ENCODE measurements at places on chromosomes 2 and 18. TPM values are rescaled to one million over a fixed set of nuclear protein-coding genes. Genes with fewer than 3 reads are reported as not detected.

- no peak for DNase-seq
These were observed 93.4 kb downstream of the IKZF2 start for GRCh38 chr2:213057977-213058376.

- DNase-seq: no peak
These were observed 481.0 kb upstream of the CDH2 start for GRCh38 chr18:28657961-28658360.

DNA sequence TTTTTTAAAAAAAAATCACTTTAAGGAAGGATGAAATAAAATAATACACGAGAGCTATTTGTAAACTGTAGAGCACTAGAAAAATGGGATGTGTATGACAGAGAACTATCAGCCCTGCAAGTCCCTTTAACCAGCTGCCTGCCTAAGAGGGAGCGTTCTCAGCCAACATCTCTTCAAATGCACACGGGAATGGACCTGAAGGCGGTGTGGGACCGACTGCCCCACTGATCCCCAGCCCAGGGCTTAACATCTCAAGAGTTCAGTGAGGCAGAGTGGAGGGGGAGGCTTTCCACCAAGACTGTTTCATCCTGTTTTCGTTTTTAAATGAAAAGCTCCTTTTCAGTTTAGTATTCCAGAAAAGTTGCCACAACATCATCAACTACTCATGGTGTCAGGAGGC, 2.2 kb downstream of the INPP4A start:
- no peak for DNase-seq

DNA sequence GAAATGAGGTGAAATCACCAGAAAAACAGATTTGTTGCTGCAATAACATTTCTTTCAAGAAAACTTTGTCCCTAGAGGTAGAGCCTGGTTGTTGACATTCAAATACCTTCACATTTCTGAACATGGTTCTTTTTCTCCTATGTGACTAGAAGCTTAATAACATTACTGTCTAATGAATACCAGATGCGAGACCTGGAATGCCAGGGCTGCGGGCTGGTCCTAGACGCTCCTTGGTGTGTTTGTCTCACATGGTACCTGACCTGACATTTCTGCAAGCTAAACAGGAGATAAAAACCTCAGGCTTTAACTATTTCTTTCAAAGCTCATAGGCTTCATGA, 38.5 kb downstream of the ACKR3 start:
- DNase-seq: no peak

- no peak for DNase-seq
These were observed 99.5 kb upstream of the RMDN2 start for GRCh38 chr2:37825586-37825985.

DNA sequence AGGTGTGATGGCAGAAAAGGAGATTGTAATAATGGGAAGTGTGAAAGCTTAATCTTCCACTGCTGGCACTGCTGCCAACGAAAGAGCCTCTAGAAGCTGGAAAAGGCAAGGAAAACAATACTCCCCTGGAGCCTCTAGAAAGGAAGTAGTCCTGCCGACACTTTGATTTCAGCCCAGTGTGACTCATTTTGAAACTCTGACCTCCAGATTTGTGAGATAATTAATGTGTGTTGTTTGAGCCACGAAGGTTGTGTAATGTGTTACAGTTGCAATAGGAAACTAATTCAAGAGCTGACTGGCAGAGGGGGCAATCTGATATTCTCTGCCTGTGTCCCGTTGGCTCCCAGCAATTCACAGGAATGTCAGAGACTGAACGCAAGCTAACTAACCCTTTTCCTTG, 219.2 kb upstream of the UBE2E3 start:
- no peak for DNase-seq

DNA sequence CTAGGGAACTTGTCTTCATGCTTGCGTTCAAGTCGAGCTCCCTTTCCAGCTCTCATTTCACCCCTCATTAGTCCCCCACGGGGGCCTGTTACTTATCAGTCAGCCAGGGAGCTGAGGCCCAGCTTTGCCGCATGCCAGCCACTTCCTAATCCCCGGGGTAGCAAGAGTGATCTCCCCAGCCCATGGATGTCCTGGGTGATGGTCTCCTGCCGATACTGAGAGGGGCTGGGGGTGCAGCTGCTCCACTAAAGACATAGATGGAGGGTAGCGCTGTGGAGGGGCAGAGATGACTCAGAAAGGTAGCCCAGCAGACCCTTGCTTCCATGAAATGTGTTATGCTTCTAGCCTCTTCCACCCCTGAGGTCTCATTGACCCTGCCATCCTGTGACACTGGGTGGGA, 314.0 kb upstream of the EPAS1 start:
- DNase-seq: no peak

DNA sequence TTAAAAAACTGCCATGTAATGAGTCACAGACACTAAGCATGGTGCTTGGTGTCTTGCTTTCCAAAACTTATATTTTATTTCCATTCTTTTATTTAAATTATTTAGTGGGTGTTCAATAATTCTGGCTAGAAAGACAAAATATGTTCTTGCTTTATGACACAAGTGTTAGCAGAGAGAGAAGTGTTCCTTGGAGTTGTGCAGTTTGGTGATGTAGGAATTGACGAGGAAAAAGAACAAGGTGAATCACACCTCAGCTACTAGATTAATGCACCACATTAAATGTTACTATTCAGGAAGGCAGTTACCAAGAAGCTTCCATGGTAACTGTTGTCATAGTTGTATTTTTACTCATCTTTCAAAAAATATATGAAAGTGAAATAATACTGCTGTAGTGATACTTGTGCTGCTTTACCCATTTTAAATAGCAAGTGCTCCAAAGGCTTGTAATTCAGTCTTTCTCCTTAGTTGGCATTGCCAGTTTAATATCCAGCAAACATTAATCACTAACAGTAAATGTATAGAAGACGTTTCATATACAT, 28.3 kb downstream of the ADAM23 start:
- no peak for DNase-seq

- DNase-seq: no peak
These were observed 100.7 kb upstream of the ZFP36L2 start for GRCh38 chr2:43327119-43327518.

GRCh38 chr2:128401680-128402079, 83.0 kb upstream of the HS6ST1 start:
- no peak for DNase-seq

GRCh38 chr2:97863829-97864228, 131.9 kb downstream of the TMEM131 start:
- no peak for DNase-seq

GRCh38 chr2:38123911-38124310, 48.0 kb upstream of the CYP1B1 start:
- no peak for DNase-seq

DNA sequence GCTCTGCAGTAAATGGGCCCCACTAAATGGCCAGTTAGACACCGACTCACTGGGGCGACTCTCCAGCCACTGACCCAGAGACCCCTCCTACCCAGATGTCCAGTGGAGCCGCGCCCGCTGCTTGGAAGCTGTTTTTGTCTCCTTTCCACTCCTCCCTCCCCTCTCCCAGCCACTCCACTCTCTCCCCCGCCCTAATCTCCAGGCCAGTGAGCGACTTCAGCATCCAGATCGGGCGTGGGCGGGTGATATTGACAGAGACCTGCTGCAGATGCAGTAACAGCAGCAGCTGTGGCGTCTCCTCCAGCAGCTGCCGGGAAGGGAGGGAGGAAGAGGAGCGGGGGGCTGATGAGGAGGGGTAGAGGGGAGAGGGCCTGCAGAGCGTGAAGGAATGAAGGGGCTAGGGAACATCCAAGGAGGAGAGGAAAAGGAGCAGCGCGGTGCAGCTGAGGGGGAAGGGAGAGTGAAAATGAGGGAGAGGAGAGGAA, at the start of gene SCN7A:
TSS of gene SCN7A (minus strand) at position 110 of the 485 bp plus-strand sequence. CDS start 16,553 bp downstream, outside the sequence.
- peak; percentile 67 for DNase-seq

DNA sequence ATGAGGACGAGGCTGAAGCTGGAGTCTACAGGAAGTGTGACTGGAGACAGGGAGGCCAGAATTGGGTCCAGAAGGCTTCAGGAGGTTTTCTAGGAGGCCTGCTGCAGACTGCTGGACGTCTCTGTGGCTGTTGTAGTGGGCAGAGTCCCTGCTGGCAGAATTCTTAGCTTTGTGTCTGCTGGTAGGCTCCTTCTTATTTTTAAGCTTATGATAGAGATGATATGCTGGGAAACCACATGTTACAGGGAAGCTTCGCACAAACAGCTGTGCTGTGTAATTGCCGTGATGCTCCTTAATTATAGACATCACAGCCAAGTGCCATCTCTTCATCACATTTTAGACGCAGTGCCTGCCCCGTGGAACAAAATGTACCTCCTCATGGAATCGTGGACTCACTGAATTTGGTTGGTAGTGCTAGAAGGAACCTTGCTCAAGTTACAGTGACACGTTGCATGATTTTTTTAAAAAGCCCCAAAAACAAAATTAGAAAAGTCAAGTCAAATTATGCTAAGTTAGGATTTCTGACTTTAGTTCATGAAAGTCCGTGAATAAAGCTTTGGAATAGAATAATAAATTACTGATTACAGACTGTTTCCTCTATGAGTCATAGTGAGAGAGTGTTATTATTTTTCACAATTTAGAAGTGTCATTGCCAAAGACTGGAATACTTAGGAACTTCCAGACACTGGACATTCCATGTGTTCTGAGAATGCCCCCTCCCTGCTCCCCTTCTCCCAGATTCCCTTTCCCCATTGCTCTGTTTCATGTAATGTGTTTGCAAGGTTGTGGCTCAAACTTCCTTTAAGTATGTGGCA, 144.1 kb downstream of the FHOD3 start:
- no peak for DNase-seq

DNA sequence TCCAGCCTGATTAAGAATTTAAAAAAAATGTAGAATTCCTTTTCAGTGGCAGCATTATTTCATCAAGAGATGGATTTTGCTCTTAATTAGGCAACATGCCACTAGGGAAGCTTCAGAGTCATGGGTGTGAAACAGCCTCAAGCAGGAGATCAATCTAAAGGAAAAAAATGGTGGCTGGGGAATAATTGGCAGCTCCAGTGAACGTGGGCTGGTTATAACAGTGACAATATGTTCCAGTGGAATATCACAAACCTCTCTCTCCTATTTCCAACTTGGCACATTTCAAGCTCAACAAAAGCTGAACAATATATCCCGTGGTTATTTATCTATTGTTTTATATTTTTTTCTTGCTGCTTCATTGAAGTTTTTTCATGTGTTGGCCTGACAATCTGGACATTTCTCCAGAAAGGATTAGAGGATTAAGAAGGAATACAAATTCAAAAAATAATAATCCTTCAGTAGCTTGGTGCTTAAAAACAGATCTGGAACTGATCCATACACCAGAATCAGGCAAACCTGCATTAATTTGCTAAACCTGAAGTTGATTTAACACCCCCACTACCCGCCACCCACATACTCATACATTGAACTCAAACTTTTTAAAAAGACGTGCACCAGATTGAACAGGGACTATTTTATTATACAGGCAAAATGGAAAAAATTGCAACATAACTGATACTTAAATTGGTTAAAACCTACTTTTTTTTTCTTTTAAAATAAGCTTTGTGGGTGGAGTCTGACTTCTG, 255.9 kb upstream of the SPRED2 start:
- DNase-seq: no peak

GRCh38 chr2:147863835-147864234, 19.0 kb downstream of the ACVR2A start:
- DNase-seq: no peak

- no peak for DNase-seq
These were observed 89.6 kb upstream of the CCDC68 start for GRCh38 chr18:55048892-55049291.

DNA sequence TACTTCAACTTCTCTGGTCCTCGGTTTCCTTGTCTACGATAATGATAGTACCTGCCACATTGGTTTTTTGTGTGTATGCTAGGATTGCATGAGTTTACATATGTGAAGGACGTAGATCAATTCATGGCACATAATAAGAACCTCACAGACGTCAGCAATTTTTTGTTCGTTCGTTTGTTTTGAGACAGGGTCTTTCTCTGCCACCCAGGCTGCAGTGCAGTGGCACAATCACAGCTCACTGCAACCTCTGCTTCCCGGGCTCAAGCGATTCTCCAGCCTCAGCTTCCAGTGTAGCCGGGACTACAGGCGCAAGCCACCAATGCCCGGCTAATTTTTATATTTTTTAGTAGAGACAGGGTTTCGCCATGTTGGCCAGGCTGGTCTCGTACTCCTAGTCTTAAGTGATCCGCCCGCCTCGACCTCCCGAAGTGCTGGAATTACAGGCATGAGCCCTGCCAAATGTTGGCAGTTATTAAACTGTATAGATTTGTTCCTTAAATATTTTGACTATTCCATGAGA, 756 bp upstream of the SLC35F5 start:
- DNase-seq: no peak

DNA sequence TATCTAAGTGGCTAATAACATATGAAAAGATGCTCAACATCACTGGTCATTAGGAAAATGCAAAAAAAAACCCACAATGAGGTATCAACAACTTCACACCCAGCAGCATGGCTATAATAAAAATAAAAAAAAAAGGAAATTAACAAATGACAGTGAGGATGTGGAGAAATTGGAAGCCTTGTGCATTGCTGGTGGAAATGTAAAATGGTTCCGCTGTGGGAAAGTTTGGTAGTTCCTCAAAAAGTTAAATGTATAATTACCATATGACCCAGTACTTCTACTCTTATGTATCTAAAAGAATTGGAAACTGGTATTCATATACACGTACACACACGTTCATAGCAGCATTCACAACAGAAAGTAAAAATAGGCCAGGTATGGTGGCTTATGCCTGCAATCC, 15.5 kb upstream of the CACNB4 start:
- no peak for DNase-seq

DNA sequence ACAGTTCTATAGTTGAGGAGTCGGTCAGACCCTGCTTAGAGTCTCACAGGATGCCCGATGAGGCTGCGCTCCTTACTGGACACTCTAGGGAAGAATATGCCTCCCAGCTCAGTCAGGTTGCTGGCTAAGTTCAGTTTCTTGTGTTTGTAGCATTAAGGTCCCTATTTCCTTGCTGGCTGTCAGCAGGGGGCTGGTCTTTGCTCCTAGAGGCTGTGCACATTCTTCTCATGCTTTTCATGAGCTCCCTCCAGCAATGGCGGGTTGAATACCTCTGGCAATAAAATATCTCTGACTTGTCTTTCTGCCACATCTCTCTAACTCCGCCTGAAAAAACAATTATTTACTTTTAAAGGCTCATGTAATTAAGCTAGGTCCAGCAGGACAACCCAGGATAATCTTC, 79.4 kb upstream of the DNAJC10 start:
- no peak for DNase-seq

- DNase-seq: no peak
These were observed 1467.7 kb upstream of the CELF4 start for GRCh38 chr18:39033312-39033711.

Gene BMP10
- polyA plus RNA-seq: not detected

Gene ZFP36L2
- 18.2 TPM for polyA plus RNA-seq

Gene PLA2R1
- 2.0 TPM for polyA plus RNA-seq

Gene SLC14A1
- polyA plus RNA-seq: 80.5 TPM

Gene KIF3C
- polyA plus RNA-seq: 9.5 TPM

Gene ADRA2B
- not detected for polyA plus RNA-seq

Gene ALK
- not detected for polyA plus RNA-seq

Gene ANKRD30BL
- polyA plus RNA-seq: not detected

Gene CD207
- polyA plus RNA-seq: not detected
